IMR-90 (cell line): ENCODE measurements at places on chromosomes 11 and 22.

DNA sequence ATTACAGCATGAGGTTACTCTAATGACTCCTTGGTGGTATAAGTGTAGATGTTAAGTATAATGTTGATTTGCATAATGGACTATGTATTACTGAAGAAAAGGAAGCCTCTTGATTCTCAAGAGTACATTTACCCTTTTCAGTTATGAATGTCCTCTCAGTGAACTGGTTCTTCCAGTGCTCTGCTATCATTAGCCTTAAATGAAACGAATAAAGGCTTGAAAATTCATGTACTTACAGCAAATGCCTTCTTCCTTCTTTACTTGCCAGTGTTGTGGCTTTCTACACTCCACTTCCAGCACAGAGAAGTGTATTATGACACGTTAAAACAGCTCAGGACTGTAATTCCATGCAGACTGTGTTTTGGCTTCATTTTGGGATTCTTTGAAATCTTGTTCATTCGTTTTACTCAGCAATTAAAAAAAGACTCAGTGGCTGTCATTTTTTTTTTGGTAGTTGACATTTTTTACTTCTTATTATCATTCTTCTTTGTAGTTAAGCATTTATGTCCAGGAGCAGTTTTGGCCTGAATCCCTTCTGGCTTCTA is 96.9 kb downstream of the MTMR3 start:
- no peak for DNase-seq

GRCh38 chr11:47216121-47216798 is 1.5 kb downstream of the DDB2 start:
- peak; percentile 87 for DNase-seq

- no peak for DNase-seq
Observed at GRCh38 chr11:64290352-64291261, 495 bp upstream of the KCNK4 start.

GRCh38 chr11:66188580-66188979 is 79.9 kb upstream of the RAB1B start:
- peak; percentile 85 for DNase-seq

- peak; percentile 16 for DNase-seq
Observed at GRCh38 chr11:6664551-6664950, 8.9 kb upstream of the DCHS1 start.

DNA sequence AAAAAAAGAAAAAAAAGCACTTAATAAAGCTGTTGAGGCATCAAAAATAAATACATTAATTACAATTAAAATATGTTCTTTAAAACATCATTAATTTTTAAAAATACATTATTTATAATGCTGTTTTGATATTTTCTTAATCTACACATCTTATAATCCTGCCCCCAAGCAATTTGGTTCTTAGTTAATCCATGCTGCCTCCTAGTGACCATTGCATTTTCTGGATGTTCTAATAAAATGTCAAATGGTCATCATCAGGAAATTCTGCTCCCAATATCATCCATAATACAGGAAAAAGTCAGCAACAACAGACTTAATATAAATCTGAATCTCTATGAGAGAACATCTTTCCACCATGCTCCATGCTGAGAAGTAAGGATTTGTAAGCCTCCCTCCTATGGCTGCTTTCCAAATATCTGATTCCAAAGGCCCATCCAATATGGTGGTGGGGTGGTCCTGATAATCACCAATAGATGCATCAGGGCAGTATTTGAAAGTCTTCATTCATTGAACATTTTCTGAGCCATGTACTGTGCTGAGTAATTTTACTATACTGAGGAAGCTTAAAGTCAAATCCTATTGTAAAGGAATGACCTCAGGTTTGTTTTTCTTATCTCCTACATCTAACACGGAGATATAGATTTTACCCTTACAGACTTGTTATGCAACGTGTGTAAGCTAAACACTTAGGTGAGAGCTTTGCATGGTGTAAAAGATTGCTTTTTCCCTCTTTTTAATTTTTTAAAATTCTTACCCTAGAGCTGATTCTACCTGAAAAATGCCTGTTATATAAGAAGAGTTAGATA is 124.7 kb upstream of the BMAL1 start:
- DNase-seq = peak; percentile 42
